WERI-Rb-1 (cell line): ENCODE measurements at places on chromosomes 13 and 19.
A peak's percentile ranks its signal among the peaks of the same experiment; 100 is the strongest.

DNA sequence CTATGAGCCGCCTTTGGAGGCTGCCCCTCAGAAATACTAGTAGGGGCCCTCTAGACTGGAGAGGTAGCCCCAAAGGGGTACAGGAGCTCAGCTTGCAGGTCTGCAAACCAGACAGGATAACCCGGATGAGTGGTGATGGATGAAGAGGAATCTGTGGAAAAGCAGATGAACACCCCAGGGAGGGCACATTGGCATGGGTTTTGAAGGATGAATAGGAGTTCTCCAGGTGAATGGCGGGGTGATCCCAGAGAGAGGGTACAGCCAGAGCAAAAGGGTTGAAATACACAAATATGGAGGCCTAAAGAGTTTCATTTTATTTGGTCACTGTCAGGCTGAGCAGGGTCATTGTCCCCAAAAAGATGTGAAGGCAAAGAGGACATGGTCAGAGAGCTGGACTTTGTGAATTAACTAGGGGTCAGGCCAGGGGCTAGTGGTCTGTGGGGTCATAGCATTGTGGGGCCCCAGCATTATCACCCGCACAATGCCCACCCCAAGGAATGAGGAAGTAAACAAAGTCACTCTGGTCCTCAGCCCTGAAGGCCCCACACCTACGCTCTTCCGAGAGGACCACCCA lies 4.8 kb downstream of the NR2F6 start:
- no peak for DNase-seq

DNA sequence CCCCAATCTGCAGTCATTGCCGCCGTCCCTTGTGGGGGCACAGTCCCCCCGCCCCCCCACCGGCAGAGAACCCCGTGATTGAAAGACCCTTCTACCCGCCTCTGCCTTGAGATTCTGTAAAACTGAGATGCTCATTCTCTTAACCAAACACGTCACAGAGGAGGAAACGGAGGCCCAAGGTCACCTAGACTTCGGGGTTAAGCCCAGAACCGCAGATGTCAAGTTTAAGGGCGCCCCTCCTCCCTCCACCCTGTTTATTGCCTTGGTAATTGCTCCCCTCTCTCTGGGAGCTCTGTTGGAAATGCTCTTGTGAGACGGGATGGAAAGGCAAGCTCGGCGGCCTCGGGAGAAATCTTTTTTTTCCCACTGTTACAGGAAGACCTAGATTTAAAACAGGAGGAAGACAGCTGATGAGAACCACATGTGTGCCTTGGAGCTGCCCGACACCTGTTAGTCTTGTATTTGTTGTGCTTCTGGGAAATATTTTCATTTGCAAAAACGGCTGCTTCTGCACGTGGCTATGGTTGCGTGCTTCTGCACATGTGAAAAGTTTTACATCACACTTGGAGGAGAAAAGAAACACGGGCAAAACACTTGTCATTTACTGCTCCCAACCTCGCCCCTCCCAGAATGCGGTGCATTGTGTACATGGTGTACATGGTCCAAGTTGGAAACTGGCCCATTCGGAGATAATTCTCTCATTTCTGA lies 1.1 kb upstream of the MED26 start:
- DNase-seq: no peak

DNA sequence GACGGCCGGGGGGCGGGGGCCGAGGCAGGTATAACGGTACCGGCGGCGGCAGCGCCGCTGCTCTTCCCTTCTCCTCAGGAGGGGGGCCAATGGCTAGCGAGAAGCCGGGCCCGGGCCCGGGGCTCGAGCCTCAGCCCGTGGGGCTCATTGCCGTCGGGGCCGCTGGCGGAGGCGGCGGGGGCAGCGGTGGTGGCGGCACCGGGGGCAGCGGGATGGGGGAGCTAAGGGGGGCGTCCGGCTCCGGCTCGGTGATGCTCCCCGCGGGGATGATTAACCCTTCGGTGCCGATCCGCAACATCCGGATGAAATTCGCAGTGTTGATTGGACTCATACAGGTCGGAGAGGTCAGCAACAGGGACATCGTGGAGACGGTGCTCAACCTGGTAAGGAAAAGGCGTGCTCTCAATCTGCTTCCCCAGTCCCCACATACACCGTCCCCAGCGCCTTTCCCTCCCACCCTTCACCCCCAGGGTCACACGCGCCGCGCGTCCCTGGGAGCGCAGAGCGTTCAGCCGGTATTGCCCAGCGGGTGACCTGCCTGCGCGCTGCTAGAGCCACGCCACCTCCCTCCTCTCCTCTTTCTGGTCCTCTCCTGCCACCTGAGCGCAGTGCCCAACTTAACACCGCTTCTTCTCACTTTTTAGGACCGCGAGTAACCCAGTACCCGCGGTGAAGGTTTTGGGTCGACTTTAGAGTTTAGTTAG lies 814 bp downstream of the NBEA start:
- peak; percentile 54 for DNase-seq

DNA sequence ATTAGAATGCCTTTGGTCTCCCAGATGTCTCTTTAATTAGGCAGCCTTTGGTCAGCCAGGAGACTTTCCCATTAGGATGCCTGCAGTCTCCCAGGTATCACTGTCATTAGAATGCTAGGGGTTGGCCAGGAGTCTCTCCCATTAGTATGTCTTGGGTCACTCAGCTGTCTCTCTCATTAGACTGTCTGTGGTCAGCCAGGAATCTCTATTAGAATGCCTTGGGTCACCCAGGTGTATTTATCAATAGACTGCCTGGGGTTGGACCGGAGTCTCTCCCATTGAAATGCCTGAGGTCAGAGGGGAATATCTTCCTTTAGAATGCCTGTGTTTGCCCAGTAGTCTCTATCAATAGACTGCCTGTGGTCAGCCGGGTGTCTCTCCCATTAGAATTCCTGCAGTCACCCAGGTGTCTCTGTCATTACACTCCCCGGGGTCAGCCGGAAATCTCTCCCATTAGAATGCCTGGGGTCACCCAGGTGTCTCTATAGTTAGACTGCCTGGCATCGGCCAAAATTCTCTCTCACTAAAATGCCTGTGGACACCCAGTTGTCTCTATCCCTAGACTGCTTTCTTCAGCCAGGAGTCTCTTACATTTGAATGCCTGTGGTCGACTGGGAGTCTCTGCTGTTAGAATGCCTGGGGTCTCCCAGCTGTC lies 1460.3 kb downstream of the UQCRFS1 start:
- no peak for DNase-seq

DNA sequence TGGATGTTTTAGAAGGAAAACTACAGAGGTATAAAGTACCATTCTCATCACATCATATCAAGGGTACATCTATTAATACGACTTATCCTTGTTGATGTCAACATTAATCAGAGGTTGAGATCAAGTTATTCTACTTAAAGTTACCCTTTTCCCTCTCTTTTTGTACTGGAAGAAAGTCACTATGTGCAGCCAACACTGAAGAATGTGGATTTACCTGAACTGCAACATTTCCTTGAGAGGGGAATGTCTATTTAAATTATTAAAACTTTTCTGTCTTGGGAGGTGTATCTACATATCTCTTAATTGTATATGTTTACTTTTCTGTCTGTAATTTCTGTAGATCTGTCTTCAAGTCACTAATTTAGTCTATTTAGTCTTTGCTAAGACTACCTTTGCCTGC lies 2.5 kb upstream of the FBXL3 start:
- no peak for DNase-seq

DNA sequence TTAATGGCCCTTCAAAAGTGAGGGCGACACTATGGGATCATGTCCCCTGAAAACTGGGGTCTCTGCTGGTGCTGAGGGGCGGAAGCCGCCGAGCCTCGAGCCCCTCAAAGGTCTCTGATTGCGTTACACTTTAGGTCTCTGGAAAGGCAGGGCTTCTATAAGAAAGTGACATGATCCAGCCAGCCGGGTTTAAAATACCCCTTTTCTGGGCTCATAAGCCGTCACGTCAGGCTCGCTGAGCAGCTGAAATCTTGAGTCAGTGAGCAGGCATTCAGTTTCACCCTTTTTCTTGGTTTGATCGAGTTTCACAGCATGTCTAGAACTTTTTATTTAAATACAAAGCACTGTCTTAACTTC lies 600 bp upstream of the HMGB1 start:
- DNase-seq: no peak

- DNase-seq: no peak
These were observed 1357.9 kb downstream of the SLITRK5 start for GRCh38 chr13:89029062-89029461.

GRCh38 chr19:3098515-3099346 lies 4.6 kb downstream of the GNA11 start:
- no peak for DNase-seq

DNA sequence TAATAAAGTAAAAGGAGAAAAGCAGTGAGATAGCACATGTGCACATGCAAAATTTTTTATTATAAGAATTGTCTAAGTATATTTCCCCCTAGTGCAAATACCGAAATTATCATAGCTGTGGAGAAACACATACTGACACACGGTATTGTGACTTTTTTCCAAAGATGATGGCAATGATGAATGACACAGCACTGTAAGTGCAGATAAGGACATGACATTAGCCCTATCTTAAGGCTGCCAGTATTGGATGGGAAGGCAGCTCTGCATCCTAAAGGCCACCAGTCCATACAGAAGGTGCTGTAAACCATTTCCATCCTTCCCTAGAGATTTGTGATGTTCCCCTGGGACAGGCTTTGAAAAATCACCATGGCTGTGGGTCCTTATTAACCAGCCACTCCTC lies 11.5 kb upstream of the MICU2 start:
- DNase-seq: no peak

GRCh38 chr13:63636316-63636993 lies 2220.8 kb upstream of the PCDH20 start:
- no peak for DNase-seq

DNA sequence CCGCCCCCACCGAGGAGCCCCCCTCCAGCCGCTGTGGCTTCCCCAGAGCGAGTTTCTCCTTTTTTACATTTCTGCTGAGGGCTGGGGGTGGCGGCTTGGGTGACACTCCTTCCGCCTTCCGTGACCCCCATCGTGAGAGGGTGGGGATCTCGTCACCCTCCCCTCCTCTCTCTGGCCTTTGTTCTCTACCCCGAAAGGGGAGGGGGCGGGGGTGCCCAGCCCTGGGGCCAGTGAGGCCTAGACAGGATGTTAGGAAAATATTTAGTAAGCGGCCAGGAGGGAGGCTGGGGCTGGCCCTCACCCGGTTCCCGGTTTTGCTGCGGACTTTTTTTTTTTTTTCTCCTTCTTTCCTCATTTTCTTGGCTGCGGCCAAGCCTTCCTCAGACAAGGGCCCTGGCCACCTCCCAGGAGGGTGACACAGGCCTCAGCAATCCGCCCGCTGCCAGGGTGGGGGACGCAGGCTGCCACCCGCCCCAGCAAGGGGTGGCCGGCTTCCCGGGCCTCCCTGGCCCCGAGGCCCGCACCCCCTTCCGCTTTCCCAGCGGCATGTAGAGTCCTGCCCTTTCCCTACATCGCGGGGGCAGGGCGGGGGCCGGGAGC lies 3.9 kb downstream of the MIDN start:
- DNase-seq: no peak

GRCh38 chr13:95231393-95231792 lies 69.9 kb downstream of the ABCC4 start:
- no peak for DNase-seq

DNA sequence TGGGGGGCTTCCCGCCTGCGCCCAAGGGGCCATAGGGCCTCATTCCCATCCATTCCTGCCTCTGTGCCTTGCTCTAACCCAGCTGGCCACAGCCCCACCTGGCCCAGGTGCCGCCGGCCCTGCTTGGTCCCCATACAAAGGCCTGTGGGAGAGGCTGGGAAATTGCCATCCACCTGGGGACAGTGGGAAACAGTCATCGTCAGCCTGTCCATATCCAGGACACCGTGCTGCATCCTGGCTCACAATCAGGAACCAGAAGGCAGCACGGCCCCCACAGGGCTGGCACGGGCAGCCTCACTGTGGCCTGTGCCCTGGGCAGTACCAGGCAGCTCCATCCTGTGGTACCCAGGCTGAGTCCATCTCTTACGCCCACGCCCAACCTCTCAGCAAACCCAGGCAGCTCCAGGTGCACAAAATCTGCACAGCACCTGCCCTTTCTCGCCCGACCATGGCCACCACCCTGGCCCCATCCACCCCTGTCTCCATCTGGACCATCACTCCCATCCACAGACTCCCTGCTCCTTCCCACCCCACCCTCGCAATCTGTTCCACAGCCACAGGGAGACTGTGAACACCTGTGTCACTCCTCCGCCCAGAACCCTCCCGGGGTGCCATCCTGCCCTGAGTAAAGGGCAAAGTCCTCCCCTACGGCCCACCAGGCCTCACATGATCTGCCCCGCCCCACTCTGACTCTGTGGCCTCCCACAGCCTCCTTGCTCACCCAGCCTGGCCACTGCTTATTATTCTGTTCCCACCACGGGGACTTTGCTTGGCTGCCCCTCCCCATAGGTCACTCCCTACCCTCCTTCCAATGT lies 21.1 kb upstream of the FBXO27 start:
- no peak for DNase-seq

GRCh38 chr13:80894917-80895316 lies 554.0 kb upstream of the SPRY2 start:
- no peak for DNase-seq

- no peak for DNase-seq
These were observed 233.0 kb downstream of the DCT start for GRCh38 chr13:94246495-94246894.

DNA sequence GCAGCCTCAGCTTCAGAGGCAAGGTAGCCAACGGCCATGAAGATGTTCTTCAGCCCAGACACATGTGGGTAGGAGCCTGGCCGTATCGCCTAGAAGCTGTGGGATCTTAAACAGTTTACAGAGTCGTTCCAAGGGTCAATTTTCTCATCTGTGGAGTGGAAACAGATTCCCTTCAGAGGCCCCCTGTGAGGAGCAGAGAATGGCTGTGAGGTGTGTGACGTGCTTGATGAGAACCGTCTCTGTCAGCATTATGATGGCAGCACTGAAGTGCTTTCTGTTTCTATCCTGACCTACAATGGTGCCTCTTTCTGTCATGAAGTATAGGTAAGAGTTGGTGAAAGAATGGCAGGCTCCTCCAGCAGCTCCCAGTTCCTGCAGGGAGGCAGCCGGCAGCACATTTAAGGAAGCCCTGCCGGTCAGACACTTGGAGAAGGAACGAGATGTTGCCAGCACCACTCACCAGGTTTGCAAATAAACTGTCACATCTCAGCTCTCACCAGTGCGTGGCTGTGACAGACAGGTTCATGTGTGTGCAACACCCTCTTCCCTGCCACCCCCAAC lies 277.3 kb downstream of the FOXO1 start:
- no peak for DNase-seq

DNA sequence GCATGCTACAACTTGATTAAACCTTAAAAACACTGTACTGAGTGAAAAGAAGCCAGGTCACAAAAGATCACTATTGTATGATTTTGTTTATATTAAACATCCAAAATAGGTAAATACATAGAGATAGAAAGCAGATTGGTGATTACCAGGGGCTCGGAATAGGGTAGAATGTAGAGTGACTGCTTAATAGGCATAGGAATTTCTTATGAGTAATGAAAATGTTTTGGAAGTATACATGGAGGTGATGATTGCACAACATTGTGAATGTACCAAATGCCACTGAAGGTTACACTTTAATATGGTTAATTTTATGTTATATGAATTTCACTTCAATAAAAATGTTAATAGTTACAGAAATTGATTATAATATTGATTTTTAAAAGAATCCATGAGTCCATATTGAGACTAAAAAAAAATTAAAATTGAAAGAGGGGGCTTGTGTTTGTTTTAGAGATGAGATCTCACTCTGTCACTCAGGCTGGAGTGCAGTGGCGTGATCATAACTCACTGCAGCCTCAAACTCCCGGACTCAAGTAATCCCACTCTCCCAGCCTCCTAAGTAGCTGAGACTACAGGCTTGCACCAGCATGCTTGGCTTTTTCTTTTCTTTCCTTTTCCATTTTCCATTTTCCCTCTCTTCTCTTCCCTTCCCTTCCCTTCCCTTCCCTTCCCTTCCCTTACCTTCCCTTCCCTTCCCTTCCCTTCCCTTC lies 85.1 kb downstream of the FNDC3A start:
- DNase-seq: no peak
